Activated CD4-positive, alpha-beta T cell treated with anti-CD3 and anti-CD28 coated beads, Interleukin-2, amount 50 U/mL, for 48 hours (primary cell): ENCODE measurements at places on chromosomes 3 and 15.

GRCh38 chr3:195453236-195453635 lies 10.4 kb upstream of the ACAP2 start:
- no peak for DNase-seq

GRCh38 chr3:46955157-46955556 lies 21.4 kb downstream of the CCDC12 start:
- DNase-seq = no peak

DNA sequence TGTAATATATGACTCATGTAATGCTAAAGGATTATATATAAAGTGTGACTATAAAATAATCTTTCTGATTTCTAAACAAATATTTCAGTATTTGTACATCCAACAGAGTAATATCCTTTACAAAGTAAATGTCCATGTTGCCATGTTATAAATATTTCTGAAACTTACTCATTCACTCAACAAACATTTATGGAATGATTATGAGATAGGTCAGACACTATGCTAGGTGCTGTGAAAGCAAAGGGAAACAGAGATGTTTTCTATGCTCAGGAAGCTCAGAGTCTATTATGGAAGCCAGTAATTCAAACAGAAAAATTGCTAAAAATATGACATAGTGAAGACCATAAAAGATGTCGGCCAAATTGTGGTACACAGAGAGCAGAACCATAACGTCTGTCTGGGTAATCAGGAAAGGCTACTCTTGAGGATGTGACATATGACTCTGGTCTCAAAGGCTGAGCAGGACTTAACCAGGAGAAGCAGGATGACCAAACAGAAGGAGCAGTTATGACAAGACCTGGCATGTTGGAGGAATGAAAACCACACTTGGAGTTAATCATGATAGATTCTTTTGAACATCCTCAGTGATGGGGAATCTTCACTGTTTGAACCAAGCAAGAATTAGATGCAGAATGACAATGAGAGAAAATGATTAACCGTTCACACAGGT lies 39.0 kb upstream of the MYO5C start:
- no peak for DNase-seq

DNA sequence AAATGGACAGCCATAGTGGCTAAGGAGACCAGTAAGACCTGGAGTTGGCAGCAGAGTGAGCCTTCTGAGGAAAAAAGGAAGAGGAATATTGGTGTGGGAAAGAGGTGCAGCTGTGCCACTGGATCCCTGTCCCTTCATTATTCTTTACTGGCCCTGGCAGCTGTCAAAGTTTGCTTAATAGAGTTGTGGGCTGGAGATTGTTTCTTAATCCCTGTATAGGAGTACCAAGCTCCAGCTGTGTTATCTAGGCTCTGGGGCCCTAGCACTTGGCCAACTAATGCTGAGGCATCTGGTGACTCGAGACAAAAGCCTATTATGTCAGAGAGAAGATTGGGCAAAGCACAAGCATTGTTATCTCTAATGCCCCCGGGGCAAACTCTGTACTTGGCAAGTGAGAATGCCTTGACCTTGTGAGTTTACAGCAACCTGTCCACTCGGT lies 61.4 kb downstream of the ZNF609 start:
- DNase-seq = no peak

- no peak for DNase-seq
Observed at GRCh38 chr15:48025118-48025517, 95.7 kb upstream of the SLC24A5 start.

DNA sequence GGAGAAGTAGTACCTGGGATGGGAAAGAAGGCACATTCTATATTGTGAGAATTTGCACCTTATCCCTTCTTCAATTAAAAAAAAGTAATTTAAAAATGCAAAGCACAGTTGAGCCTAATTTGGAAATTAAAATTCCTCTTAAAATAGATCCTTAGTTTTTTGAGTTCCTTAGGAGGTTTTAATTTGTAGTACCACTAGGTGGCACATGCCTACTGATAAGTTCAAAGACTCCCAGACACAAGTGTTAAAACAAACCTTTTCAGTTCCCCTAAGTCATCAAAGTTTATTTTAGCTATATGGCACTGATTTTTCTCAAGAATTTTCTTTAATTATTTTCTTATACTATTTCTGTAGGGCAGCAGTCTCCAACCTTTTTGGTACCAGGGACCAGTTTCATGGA lies 127.6 kb upstream of the AZI2 start:
- DNase-seq = no peak

DNA sequence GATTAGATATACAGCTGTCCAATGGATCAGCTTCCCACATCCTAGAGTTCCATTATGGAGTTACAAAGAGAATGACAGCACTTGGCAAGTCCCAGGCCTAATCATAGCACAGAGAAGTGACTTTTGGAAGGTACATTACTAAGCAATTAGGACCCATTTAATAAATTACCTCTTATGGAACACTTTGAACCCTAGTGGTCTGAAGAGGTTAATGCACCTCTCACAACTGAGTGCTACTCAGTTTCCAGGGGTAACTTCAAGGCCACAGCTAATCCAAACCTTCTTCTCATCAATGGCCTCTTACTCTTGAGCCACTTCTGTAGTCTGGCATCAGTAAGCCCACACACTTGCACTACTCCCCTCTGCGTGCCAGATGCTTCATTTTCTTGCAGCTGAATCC lies 34.9 kb upstream of the MEIS2 start:
- no peak for DNase-seq

- no peak for DNase-seq
Observed at GRCh38 chr3:119343719-119344118, 49.5 kb downstream of the ARHGAP31 start.

DNA sequence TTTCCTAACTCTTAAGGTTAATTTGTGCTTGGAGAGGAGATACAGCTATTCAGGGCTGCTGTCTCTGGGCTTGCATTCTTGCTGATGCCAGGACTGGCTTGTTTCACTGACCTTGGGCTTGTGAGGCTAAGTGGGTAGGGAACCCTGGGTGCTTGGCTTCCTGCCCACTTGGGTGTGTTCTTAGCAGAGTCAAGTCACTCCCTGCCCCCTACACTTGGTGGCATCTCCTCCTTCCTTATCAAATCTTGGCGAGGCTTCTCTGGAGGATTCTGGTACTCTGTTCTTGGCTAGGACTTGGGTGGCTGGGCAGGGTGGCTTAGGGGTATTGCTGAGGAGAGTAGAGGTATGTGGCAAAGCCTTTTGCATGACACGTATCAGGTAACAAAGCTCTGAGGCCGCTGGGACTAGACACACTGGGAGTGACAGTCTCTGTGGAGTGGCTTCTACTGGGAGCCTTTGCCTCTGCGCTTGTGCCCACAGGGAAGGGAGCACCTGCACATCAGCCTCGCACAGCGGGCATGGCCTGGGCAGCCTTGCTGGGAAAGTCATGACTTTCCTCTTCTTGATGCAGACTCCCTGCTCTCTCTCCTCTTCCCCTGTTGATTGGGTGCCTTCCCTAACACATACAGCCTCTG lies 41.8 kb downstream of the CHCHD6 start:
- no peak for DNase-seq

- DNase-seq = no peak
Observed at GRCh38 chr3:149087208-149087607, 875 bp upstream of the HLTF start.

DNA sequence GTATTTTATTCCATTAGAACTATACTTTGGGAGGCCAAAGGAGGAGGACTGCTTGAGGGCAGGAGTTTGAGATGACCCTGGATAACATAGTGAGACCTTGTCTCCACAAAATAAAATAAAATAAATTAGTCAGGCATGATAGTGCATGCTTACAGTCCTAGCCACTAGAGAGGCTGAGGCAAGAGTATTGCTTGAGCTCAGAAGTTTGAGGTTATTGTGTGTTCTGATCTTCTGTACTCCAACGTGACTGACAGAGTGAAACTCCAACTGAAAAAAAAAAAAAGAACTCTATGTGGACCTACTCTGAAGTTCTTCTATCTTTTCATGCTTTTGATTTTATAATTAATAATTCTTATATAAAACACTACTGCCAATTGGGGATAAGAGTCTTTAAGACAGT lies 1560.0 kb upstream of the GBE1 start:
- DNase-seq = no peak

DNA sequence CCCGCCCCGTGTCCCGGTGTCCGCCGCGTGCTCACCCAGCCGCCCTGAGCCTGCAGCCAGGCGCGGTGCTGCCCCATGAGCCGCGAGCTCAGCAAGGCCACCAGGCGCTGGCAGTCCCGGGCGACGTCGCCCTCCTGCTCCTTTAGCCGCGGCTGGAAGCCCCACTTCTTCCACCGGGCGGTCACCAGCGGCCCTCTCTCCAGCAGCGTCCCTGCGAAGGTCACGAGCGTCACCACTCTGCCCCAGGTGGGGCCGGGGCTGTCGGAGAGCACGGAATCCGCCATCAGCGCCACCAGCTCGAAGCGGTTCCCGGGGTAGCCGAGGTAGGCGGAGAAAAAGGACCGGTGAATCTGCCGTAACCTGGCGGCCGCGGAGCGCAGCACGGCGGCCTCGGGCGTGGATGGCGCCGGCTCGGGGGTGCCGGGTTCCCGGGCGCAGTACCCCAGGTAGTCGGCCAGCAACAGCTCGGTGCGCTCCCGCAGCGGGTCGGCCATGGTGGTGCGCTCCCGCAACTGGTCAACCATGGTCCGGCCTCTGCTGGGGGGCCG lies 298 bp downstream of the BCL2L10 start:
- DNase-seq = peak; percentile 51

DNA sequence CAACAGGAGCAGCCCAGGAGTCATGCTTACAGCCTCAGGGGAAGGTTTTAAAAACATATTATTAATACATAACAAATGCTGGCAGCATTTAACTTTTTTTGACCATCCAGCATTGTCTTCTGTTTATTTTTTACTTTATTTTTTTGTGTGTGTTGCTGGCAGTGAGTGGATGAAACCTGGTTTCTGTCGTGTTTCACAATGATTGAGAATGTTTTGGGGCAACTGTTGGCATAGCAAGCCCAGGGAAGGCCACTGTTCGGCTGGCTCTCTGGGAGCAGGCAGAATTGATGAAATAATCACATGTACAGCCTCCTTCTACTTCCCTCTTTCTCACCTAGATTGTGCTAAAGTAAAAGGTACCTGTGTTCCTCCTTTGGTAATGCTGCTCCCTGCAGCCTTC lies 190.2 kb downstream of the NR1D2 start:
- no peak for DNase-seq

- no peak for DNase-seq
Observed at GRCh38 chr3:152264378-152264777, 4.4 kb upstream of the MBNL1 start.

- DNase-seq = no peak
Observed at GRCh38 chr3:46056686-46057085, 29.4 kb upstream of the XCR1 start.

DNA sequence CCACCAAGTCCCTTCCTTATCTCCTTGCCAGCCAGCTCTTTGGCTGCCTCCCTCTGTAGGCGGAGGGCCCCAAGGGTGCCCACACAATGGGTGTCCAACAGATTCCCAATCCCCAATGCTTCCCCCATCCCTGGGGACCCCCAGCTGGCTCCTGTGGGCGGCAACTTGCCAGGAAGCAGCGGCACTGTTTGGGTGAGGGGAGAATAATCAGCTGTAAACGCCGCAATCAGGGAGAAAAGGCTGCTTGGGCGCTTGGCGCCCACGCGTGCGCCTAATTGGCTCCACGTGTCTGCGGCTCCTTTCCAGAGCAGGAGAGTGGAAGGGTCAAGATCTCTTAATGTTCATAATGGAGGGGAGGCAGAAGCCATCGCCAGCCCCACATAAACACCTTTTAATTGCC lies 67.9 kb upstream of the TMEM115 start:
- no peak for DNase-seq

GRCh38 chr3:51353131-51353530 lies 32.0 kb upstream of the MANF start:
- no peak for DNase-seq

DNA sequence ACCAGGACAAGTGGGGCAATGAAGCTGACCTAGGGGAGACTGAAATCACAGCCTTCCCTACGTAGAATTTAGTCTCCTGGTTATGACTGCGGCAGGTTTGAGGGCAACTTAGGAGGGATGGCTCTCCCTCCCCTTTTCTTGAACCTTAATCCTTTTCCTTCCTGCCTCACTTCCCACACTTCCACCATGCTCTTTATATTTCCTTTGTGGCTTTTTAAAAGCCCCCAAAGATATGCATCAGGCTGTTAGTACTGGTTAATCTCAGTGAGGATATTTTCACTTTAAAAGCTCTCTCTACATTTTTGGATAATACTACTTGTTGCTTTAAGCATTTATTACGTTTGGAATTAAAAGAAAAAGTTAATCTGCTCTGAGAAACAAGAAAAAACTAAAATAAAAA lies 339.2 kb downstream of the SOX2 start:
- DNase-seq = no peak

DNA sequence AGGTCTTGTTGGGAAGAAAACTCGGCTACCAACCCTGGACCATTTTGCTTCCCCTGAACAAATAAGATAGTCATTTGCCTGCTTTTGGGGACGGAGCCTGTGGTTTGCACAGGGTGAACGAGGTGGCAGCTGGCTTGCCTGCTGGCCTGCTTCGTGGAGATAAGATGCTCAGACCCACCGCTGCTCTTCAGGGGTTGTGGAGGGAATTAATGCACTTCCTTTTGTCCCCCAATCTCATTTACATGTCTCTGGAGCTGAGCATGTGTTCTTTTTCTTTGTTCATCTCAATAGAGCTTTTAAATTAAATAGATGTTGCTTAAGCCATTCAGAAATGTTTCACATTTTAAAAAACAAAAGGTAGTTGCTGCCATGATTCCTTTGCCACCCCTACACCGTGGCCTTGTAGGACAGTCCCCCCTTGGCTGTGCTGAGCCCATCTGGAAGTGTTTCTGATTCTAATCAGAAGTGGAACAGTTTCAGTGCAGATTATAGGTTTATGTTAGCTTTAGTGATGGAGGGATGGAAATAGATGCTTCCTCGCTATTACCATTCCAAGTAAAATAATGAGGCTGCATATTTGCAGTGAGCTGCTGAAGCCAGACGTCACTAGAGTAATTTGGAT lies 25.6 kb downstream of the APBA2 start:
- DNase-seq = no peak

DNA sequence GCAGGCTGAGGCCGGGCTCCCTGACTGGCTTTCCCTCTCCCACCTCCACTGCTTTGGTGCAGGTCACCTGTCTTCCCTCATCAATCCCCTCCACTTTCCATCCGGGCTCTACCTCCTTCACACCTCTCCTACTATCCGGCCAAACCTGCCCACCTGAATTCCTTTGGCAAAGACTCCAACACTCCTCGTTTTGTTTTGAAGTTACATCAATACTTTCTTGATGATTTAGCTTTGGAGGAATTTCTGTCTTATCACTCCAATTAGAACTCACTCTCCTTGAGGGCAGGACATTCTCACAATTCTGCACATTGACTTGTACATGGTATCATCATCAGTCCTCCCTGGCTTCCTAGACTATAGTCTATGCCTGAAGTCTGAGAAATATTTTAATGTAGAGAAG lies 20.4 kb downstream of the LDHAL6B start:
- DNase-seq = no peak

GRCh38 chr3:105904251-105904650 lies 35.4 kb upstream of the CBLB start:
- no peak for DNase-seq

- DNase-seq = no peak
Observed at GRCh38 chr3:162764051-162764807, 1267.6 kb downstream of the OTOL1 start.

GRCh38 chr3:66472313-66473134 lies 28.3 kb downstream of the LRIG1 start:
- peak; percentile 37 for DNase-seq
